ENCODE measurements at places on chromosomes 4 and X. TPM values are rescaled to one million over a fixed set of nuclear protein-coding genes. Genes with fewer than 3 reads are reported as not detected.

GRCh38 chr4:151408380-151408629, 671 bp upstream of the FHIP1A start:
- no peak for DNase-seq

- DNase-seq = no peak
Measured at GRCh38 chr4:5660185-5660584, 48.2 kb downstream of the EVC2 start.

DNA sequence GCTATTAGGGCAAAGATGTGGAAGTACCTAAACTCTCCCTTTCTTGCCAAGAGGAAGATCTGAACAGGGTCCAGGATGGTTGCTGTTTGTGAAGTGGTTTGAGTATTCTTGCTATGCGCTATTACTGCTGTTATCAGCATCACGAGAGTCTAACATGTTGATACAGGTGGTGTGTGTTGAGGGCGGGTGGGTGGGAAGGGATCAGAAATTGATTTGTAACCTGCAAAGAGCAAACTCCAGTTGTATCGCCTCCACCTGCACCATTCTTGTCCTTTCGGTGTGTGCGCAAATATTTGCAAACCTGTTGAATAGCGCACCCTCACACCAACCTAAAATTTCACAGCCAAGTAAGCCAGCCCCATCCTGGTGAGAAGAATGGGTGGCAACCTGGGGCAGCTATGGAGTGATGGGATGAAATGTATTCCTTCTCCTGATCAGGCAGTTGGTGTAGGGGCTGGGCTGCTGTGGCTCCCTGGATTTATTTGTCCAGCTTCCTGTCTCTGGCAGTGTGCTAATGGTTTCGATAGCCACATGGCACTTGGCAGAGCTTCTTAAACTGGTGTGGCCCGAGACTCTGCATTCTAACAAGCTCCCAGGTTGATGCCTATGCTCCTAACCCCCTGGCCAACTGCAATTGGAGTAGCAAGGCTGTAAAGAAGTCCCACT, 102.6 kb upstream of the SCML1 start:
- no peak for DNase-seq

DNA sequence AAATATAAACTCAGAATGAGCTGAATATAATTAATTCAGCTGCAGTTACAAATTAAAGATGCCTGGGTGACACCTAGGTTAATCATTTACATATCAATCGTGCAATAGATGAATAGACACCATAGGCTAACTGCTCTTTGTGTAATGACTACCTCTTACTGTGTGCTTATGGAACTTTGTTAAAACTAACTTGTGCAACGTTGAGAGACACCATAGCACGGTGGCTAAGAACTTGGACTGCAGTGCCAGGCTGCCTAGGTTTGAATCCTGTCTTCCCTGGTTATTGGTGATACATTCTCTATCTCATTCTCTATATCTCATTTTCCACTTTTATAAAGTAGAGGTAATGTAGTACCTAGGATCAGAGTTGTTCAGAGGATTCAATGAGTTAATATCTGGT, 46.9 kb downstream of the SMAD1 start:
- no peak for DNase-seq

DNA sequence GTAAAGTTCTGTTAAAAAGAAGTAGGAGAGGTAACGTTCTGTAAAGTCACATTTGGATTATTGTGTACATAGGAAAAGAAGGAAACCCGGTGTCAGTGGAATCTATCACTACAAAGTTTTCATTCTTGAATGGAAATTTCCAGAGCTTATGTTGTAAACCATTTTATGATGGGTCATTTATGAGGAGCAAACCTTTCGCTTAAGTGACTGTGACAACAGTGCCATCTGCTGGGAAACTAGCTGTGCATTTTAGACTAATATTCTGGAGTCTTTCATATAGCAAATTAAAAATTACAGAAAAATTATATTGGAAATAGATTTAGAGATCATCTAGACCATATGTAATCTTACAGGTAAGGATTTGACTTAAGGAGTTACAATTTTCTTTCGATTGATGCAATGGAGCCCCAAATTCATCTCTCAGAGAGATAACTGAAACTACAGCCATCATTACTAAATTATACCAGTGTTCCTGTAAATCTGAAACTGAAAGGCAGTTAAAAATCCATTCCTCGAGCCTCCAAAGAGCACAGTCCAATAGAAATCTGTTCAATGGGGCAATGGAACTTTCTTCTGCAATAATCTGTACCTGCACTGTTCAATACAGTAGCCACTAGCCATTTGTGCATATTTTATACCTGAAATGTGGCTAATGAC, 26.9 kb downstream of the ASB9 start:
- no peak for DNase-seq

DNA sequence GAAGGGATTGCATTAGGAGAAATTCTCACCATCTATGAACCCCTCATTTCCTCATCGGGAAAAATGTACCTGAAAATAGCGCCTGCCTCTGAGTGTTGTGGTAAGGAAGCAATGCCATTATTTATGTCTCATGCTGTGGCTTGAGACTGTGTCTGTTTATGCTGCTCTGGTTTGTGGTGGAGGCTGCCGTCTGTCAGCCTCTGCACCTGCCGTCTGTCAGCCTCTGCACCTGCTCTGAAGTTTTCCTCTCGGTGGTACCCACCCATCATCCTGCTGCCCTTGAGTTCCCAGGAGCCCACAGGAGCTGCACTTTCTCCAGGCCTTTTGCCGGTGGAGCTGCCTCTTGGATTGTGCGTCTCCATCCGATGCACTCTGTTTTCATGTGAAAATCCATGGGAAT, 68.5 kb upstream of the PPP2R3B start:
- no peak for DNase-seq

DNA sequence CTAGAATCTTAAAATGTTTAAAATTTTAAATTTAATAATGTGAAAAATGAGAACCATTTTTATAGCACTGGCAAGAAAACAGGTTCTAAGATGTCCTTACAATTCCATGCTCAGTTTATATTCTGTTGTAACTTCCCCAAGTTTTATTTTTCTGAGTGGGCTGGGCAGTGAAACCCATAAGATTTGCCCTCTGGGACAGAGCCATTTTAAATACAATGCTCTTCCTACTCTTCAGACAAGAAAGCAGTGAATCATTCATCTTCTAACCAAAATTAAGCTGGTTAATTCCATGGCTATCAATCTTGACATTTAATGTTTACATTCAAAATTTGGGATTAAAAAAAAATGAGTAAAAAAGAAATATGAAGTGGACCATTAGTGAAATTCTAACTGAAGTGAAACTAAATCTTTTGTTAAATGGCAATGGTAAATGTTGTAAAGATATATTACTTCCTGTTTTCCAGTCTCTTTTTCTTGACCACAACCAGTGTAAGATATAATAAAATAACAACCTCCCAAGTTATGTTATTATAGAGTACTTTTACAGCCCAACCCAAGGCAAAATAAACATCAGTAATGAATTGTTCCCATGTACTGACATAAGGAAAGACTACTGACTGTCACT, 37.2 kb upstream of the PTPN13 start:
- DNase-seq = no peak

DNA sequence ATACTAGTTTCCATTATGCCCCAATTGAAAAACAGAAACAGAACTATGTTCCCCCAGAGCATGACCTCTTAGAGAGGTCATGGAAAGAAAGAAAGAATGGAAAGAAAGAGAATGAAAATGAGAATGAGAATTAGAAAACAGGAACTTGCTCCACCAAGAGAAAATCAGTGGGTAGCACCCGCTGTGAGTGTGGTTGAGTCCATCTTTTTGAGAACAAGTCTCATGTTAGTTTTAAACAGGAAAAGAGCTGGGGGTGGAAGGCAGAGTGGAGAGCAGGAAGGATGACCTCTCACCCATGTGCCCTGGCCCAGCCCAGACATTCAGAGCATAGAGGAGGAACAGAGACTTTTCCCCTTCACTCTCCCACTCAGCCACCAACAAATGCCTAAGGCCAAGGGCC, 4.9 kb downstream of the GSX2 start:
- no peak for DNase-seq

DNA sequence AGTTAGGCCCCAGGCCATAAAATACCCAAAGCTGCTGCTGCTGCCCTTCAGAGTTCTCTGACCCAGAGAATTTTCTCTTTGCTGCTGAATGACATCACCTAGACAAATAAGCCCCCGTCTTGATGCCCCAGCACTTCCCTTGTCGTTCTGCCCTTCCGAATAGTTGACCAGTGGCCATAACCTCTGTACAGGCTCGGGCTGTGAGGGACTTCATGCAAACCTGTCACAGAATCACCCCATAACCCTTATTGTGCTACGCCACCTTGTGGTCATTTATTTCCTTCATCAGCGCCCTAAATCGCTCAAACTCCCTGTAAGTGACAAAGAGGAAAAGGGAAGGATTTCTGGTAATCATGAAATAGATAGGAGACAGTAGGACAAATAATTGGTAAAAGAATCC, 18.8 kb downstream of the SPACA5 start:
- DNase-seq = no peak

DNA sequence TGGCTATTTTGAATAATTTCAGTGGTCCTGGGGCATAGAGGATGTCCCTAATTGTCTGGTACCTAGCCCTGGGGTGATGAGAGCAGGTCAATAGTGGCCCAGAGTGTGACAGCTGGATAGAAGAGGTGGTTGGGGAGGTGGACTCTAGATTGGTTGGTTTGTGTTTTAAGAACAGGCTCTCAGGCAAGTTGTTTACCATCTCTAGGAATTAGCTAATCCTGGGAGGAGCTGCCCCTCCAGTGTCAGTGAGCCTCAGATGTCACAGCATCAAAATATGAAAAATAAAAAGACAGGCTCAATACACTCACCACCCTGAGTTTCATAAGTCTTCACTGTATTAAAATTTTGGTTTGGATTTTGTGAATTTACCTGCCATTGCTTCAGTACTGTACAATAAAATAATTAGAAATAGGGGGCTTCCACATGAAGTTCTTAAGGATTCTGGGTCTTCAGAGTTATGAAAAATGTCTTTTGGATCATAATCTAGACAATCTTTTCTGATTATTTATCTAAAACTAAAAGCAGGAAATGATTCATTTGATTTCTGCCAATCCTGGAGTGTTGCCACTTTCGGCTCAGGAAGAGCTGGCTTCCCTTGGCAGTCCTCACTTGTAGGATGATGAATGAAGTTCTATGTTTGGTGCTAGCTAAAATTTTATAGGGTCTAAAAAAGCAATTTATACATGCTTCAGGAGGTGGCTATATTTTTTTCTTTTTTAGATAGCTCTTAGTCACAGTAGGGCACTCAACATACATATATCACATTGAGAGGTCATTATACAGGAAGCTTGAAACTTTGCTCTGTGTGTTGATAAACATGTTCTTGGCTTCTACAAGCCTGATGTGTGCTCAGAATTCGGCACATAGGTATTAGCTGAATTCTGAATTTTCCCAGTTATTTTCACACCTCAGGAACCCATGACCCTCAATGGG, 395.1 kb downstream of the RAB28 start:
- DNase-seq = no peak

- DNase-seq = no peak
Measured at GRCh38 chrX:107448998-107449835, at the start of gene FRMPD3. FRMPD3 (plus strand) TSS chrX:107449652; CDS start chrX:107526589, 76,937 bp downstream.

DNA sequence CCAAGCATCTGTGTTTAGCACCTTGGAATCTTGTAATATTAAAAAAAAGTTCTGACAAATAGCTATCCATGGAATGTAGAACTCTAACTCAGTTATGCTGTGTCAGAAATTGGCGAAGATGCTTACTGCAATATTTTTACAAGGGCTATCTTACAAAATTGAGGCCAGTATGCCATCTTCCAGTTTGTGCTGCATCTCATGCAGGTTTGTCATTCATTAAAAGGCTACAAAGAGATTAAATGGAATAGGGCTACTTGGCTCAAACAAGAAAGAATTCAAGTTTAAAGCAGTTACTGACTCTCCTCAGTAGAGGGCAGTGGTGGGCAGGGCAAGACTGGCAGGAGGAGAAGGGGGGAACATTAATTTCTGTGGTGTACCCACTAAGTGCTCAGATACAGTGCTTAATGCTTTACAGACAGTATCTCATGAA, 66.5 kb downstream of the SHROOM4 start:
- no peak for DNase-seq

GRCh38 chrX:1481636-1482529, 29.2 kb upstream of the ASMTL start:
- DNase-seq = no peak

GRCh38 chr4:54840992-54841768, 183.4 kb downstream of the KIT start:
- DNase-seq = no peak

DNA sequence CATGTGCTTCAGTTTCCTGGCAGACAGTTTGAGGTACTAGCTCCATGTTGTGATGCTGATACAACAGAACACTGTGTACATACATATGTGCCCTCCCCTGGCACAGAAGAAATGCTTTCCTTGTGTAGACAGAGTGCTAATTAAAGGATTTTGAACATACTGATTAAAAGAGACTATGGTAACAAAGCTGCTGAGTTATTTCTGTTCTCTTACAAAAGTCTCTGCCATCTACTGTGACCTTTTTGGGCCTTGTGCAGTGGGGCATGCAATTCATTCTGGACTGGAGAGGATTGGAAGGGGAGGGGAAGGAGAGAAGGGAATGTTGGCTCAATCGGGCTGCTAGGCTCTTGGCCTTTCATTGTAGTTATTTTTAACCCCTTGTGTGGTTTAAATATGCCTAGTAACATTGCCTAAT, 6.0 kb downstream of the PDLIM5 start:
- DNase-seq = no peak

DNA sequence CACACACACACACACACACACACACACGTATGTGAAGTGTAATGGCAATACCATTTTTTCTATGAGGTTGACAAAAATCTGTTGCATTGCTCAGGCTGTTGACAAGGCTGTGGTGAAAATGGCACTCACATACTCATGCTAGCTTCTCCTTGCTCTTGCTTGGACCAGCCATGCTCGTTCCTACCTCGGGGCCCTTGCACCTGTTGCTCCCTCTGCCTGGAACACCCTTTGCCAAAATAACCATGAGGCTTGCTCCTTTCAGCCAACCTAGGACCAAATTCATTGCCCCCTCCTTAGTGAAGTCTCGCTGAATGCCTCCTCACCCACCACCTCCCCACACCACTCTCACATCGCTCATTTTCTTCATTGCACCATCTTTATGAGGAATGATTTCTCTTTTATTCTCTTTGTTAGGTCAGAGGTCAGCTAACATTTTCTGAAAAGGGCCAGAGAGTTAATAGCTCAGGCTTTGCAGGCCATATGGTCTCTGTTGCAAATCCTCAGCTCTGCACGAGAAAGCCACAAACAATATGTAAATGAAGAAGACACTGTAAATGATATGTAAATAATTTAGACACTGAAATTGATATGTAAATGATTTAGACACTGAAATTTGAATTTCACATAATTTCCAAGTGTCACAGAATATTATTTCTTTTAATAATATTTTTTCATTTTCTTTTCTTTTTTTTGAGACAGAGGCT, 13.3 kb downstream of the SLC38A5 start:
- DNase-seq = no peak

DNA sequence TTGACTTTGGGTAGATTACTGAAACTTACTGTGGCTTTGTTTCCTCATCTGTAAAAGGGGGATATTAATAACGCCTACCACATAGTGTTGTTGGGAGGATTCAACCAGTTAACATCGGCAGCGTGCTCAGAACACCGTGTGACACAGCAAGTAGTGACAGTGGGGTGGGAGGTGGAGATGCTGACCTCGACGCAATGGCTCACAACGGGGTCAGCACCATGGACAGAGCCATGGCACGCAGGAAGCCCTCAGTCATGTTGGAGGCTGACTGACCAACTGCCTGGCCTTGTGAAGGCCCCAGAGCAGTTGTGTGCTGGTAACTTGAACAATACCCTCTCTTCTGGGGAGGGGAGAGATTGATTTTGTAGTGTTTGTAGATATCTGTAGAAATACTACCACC, 93.2 kb downstream of the WFS1 start:
- DNase-seq = peak; percentile 80

The PAPSS1 gene
- 136 TPM for total RNA-seq

The CSAG1 gene
- not detected for total RNA-seq

The IL9R gene
- total RNA-seq = not detected

The NEXMIF gene
- total RNA-seq = 1.8 TPM

The TRIM75 gene
- total RNA-seq = not detected

The DUSP21 gene
- not detected for total RNA-seq

Data from progenitor cell of endocrine pancreas (in vitro differentiated cells).